Activated T-cell treated with anti-CD3 and anti-CD28 coated beads for 48 hours (primary cell): ENCODE measurements at places on chromosomes 16 and 17.

DNA sequence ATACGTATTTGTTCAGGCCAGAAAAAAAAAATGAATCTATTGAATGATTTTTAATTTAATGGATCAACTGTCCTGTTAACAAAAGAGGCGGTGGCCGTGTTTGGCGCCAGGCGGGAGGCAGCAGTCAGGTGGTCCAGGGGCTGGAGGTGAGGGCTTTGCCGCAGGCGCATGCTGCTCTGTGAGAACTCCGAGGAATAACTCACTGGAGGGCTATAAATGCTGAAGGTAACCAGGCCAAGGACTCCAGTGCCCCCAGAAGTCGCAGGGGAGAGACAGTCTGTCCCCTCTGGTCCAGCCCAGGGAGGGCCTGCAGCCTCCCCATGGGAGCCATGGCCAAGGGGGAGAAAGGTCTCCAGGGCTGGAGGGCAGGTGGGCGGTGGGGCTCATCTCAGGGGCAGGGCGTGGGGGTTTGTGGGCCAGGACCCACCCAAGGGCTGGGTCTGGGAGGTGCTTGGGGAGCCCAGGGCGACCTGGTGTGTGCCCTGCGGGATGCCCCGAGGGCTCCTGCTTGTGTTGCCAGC lies 7.1 kb upstream of the BAHCC1 start:
- no peak for DNase-seq

DNA sequence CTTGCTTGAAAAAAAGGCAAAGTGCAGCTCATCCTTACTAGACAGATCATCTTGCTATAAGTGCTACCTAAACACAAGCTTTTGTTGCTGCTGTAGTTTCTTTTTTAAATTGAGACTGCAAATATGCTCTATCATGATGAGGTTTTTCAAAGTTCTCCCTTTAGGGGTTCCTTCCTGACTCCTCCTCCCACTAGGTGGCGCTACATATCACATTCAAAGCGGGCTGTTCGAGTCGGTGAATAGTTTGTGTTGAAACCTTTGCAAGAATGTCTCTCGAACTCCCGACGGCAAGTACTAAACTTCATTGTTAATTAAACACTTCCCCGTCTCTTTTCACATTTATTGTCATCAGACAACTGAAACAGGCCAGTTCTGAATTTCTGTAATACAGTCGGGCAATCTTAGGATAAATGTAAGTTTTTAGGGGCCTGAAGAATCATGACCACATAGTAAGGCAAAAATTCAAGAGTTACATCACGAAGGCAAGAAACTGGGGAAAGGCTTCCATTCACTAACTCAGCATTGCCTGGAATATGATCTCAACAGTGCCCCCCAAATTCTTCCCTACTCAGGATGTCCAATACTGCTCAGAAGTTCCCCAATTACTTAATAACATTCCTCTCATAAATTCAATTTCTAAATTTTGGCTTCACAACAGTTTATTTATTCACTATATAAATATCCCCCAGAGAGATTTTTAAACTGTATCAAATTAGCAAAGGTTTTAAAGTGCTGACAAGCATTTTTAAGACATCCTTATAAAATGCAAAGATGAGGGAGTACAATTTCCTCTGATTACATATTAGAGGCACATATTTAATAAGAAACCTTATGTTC lies 6.7 kb downstream of the HS3ST3A1 start:
- peak; percentile 63 for DNase-seq

GRCh38 chr17:39240631-39241030 lies 14.9 kb upstream of the STAC2 start:
- no peak for DNase-seq

- no peak for DNase-seq
Measured at GRCh38 chr17:68611353-68612208, 10.4 kb upstream of the FAM20A start.

DNA sequence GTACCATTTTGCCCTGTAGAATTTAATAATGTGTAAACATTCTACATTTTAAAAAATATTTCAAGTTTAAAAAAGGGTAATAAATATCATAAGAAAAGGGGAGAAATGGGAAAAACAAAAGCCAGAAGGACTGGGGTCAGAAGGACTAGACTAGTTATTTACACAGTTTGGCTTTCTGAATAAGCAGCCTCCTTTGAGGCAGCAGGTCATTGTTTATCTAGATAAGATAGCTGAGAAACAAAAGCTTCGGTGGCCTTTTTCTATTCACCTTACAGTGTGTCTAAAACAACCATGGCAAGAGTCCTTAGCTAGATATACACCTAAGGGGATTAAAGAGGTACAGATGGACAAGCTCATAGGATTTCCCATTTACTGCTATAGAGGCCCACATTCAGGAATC lies 396.5 kb upstream of the PMFBP1 start:
- DNase-seq, result no peak

- DNase-seq, result no peak
Measured at GRCh38 chr16:19114359-19115147, 789 bp downstream of the ITPRIPL2 start.

DNA sequence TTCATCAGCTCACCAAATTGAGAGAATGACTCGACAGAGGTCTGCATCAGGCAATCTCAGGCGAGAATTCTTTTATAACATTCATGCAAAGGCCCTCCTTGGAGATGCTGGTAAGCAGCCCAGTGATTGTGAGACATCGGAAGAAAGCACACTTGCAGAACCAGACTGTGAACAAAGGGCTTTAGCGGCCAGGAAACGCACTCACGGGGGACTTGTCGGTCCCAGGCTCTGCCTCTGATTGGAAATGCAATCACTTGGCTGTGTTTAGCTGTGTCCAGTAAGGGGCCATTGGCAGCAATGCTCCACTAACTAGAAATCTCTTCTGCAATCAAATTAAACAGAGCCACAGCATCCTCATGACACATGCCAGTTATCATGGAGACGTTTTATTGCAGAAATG lies 226.7 kb upstream of the CDH13 start:
- no peak for DNase-seq

DNA sequence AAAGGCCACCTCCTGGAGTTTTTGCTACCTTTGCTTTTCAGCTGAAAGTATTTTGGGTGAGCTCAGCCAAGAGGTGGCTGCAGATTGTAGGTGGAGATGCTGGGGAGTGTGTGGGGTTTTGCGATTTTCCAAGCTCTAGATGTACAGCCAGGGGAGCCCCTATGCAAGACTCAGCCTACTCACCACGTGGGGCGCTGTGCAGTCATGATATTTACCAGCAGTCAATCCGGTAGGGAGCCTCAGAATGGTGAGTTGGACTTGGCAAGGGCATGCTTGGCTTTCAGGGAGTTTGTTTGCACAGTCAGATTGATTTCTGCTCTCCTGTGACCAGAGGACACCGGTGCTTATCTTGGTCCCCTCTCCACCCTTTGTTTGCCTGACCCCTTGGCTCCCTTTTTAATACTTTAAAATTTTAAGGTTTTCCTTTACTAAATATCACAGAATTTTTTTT lies 175.3 kb downstream of the UTP18 start:
- DNase-seq, result no peak

GRCh38 chr17:71976011-71976649 lies 144.7 kb upstream of the SOX9 start:
- DNase-seq, result no peak

- no peak for DNase-seq
Measured at GRCh38 chr16:63200940-63201339, 1164.7 kb upstream of the CDH8 start.

DNA sequence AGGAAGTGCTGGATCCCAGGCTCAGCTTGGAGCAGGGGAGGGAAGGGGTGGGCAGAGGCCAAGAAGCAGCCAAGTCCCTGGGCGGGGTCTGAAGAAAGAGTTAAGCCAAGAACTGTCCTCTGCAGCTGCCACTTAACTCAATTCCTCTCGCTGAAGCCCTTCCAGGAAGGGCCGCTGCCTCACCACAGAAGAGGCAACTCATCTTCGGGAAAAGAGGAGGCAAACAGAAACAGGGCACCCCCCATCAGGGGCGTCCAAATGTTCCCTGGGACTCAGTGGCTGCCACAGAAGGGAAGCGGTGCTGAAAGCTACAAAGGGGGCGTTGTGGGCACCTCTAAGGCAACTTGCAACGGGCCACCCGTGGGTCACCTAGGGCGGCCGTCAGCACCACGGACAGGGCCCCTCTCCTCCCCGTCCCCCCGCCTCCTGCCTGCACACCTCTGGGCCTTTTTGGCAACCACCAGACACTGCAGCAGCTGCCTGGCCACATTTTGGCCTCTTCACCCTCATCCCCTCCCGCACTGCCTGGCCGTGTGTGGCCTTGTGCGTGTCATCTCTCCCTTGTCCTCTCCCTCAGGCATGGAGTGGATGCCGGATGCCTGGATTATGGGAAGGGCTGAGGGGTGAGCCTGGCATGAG lies 2.5 kb downstream of the TLCD3B start:
- DNase-seq, result no peak

DNA sequence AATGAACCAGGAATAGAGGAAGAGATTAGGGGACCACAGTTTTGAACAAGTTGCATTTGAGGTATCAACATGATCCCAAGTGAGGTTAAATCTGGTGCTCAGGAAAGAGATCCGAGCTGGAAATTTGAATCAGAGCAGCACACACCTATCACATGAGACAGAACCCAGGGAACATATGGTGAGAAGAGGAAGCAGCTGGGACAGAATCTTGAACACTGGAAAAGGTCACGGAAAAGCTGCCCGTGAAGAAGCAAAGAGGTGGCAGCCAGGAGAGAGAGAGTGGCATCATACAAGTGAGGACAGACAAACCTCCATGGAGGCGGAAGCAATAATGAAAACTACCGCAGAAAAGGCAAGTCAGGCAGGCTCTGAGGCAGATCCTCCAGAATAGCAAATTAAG lies 36.1 kb downstream of the USP31 start:
- DNase-seq, result no peak
